ENCODE measurements at places on chromosomes 12 and 14.

- DNase-seq: no peak
These were observed 70.6 kb upstream of the CCND2 start for GRCh38 chr12:4202918-4203317.

DNA sequence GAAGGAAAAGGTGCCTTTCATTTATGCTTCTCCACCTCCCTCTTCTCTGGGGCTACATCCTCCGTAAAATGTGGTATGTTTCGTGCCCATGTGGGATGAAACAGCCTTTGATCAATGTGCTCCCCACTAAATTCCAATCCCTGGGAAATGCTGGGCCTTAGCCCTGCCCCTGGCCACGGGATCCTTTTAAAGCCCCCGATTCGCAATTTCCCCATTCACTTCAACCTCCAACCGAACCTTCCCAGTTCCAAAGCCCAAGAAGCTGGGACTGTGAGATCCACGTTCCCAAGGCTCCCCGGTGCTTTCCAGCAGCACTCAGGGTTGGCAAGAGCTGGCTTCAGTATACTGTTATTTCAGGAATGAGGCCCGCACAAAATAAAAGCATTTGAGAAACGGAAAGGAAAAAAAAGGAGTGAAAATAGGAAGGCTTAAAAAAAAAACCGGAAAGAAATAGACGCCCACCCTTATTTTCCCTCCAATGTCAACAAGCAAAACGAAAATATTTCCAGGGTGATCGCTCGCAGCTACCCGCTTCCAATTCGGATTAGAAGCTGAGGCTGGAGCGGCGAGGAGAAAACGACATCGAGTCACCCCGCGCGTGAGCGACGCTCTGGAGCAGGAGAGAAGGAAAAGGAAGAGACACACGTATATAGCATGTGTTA is 1.3 kb upstream of the FOXG1 start:
- no peak for DNase-seq

- DNase-seq: peak; percentile 83
These were observed 7.0 kb upstream of the UBC start for GRCh38 chr12:124921200-124922031.

DNA sequence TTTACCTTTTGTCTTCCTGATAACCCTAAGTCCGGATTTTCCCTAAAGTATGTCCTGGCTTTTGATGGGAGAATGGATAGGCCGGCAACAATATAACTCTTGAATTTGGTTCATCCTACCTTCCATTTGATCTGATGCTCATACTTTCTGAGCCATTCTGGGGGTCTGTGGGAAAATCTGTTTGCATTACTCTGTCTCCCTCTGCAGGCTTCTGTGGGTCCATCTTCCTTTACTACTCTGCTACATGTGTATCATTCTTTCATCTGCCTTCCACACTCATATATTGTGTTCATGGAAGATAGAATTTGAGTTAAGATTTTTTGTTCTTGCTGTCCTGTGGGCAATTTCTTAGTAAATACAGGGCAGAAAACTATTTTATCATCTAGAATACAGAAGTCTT is 101.5 kb downstream of the NAV3 start:
- no peak for DNase-seq

DNA sequence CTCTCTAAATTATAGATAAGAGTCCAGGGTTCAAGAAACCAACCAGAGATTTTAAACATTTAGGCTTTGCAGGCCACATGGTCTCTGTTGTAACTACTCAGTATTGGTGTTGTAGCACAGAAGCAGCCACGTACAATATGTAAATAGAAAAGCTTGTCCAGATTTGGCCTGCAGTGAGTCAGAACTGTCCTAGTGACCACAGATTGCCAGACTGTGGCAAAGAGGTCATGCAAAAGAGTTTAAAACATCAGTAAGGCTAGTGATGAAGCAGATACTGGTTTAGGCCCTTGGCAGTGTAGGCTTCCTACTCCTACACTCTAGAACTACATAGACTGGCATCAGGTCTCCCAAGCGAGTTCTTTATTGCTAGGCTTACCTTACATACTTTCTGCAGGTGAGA is 117.6 kb upstream of the GARIN6 start:
- DNase-seq: no peak

DNA sequence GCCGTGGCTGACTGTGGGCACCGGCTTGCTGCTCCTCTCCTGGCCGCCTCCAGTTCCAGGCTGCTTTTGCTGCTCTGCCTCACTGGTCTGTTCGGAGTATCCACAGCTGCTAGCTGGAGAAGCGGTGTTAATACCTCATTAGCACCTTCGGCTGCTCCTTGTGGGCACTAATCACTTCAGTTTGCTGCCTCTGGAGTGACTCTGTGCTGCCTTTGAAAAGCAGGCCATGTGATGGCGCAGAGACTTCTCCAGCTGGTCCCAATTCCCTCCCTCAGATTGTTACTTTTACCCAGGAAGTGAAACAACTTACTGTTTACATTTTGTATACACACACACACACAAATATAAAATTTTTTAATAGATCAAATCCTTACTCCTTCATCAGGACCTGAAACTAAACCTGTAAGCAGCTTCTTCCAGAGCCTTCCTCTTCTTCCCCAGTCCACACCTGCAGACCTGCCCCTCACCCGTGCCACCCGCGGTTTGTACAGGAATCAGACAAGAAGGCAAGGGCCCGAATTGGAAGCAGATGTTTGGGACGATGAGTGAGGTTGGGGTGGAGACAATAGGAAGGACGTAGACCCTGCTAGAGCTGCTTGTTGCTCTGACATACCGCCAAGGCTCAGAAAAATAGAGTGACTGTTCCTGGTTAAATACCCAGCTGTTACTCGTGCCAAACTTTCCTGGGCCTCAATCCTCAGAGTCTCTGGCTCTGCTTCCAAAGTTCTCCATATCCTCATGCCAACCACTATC is 41.5 kb upstream of the LTBP2 start:
- DNase-seq: no peak

DNA sequence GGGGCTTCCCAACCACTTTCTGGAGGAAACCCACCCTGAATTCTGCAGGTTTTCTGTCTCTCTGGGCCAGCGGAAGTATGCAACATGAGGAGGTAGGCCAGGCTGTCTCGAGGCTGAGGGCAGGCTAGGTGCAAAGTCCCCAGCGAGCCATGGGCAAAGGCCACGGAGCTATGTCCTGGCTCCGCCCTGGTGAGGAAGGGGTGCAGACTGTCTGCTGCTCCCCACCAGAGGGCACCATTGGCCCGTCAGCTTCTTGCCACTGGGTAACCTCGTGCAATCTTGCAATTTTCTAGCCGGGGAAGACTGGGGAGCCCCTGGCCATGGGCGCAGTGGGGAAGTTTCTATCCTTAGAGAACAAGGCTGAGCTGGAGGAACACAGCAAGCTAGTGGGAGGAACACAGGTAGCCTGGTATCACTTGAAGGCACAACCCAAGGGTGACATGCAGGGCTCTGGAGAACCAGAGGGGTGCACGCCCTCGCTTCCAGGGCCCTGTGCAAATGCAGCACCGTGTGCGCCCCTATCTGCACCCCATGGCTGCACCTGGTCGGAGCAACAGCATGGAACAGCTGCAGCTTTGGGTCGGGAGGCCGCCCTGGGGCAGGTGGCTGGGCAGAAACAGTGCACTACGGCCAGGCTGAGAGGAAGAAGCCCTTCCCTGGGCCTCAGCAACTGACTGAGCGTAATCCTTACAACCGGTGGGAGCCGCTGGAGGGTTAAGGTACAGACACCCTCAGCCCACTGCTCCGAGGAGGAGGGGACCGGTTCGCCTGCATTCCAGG is 27.6 kb upstream of the RPLP0 start:
- peak; percentile 92 for DNase-seq

GRCh38 chr12:98345308-98345876 is 170.0 kb upstream of the TMPO start:
- DNase-seq: no peak

- DNase-seq: no peak
These were observed 134.2 kb downstream of the SYNE2 start for GRCh38 chr14:63986789-63987533.

DNA sequence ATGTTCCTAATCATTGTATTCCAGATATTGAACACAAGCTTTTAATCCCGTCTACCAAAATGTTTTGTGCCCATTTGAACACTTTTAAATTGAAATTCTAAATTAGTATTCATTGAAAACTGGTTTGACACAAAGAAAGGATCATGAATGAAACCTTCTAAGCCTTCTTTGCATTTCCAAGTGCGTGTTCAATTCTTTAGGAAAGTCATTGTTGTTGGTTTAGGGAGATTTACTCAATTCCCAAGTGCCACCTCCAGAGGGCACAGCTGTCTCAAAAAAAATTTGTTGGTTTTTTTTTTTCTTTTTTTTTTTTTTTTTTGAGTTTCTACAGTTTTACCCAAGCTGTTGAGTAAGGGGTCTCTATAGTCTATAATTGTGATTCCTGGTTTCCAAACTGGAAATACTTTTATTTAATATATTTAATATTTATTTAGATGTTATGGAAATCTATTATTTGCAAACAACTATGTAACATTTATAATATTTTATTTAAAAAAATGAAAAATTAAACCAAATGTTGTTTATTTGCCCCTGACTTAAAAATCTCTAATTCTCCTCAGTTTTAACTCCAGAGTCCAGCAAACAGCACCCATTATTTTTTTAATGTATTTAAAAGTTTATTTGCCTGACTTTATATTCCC is 79.9 kb downstream of the NEDD1 start:
- no peak for DNase-seq

GRCh38 chr12:13293096-13293495 is 96.6 kb downstream of the EMP1 start:
- no peak for DNase-seq

GRCh38 chr12:24853588-24853987 is 95.3 kb downstream of the BCAT1 start:
- DNase-seq: no peak

GRCh38 chr14:100392356-100392755 is 69.2 kb downstream of the SLC25A47 start:
- DNase-seq: no peak

DNA sequence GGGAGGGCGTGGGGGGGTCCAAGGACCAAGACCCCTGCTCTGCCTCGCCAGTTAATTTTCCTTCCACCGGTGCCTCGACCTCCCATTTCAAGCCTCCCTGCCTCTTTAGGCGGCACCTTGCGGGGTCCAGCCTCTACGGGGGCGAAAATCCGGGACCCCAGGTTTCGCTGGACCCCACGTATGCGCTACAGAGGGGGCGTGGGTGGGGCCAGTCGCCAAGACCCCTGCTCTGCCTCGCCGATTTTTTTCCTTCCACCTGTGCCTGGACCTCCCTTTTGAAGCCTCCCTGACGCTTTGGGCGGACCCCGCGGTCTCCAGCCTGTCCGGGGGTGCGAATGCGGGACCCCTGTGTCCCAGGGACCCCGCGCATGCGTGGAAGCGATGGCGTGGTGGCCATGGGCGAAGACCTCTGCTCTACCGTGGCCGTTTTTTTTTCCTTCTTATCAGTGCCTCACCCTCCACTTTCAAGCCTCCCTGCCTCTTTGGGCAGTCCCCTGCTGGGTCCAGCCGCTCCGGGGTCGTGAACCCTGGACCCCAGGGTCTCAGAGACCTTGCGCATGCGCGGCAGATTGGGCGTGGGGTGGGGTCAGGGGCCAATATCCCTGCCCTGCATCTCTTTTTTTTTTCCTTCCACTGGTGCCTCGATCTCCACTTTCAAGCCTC is 324.2 kb downstream of the ALG10 start:
- no peak for DNase-seq

- DNase-seq: no peak
These were observed 87.2 kb downstream of the CAND1 start for GRCh38 chr12:67356380-67356774.

- no peak for DNase-seq
These were observed 8.8 kb downstream of the PPP1CC start for GRCh38 chr12:110733900-110734299.

- DNase-seq: no peak
These were observed 596.0 kb downstream of the SLC16A7 start for GRCh38 chr12:60191676-60192359.

- DNase-seq: no peak
These were observed 1822.4 kb upstream of the SEL1L start for GRCh38 chr14:83356080-83356479.

GRCh38 chr12:66929121-66929520 is 250.2 kb upstream of the GRIP1 start:
- no peak for DNase-seq

DNA sequence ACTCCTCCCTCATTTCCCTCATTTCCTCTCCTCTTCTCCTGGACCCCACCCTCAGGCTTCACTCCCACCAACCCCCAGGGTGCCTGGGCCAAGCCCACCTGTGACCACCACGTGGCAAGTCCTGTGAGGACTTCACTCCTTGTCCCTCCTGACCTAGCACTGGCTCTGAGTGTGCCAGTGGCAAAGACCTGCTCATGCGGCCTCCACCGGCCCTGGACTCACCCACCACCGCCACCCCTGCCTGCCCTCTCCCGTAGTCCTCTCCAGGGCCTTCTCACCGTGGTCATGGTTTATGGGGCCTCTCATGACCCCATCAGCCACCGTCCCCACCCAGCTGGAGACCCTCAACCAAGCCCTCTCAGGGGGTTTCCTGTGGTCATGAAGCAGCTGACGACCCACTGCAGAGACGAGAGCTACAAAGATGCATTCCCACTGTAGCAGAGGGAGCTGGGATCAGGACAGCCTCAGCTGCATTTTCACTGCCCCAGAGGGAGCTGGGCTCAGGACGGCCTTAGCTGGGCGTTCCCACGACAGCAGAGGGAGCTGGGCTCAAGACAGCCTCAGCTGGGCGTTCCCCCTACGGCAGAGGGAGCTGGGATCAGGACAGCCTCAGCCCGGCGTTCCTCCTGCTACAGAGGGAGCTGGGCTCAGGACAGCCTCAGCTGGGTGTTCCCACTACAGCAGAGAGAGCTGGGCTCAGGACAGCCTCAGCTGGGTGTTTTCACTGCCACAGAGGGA is 3.2 kb upstream of the C14orf180 start:
- DNase-seq: no peak

- peak; percentile 84 for DNase-seq
These were observed 5.1 kb upstream of the TNFAIP2 start for GRCh38 chr14:103118018-103118662.

DNA sequence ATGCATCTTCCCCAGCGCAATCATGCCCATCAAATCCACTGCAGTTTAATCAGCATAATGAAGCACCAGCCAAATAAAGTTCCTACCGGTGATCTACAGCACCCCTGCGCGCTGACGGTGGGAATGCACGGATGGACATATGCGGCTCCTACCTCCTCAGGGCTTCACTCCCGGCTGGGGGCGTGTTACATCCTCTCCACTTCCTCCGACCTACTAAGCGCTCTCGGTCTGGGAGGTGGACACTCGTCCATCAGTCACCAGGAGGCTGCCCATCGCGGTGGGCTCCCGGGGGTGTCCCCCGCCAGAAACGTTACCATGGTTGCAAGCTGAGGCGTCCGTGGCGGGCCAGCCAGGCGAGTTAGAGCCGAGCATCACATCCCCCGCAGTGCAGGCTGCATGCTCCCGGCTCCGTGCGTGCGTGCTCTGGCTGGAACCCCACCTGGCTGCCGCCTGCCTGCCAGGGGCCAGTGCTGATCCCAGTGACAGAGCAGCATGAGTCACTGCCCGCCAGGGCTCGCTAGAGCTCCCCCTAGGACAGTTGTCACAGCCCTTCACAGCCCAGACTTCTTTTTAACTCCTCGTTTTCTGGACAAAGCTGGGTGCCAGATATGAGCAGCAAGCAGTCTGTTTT is 73.0 kb downstream of the CIT start:
- DNase-seq: peak; percentile 81

DNA sequence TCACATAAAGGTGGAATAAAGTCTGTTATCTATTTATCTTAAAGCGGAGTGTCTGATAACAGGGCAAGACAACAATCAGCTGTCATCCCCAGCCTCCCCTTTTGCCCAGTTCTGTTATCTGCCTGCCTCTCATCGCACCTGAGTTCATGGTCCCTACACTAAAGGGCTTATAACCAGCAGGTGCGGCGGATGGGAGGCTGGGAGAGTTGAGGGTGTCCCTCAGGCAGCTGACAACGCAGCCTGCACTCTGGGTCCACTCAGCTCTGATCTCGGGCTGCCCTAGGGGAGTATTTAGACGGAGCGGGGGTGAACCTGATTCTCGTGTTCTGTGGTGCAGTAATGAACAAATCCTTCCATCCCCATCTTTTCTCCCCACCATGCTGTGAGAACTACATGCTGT is 34.0 kb upstream of the JDP2 start:
- DNase-seq: no peak
